ENCODE measurements at places on chromosomes 7 and 10. TPM values are rescaled to one million over a fixed set of nuclear protein-coding genes. Genes with fewer than 3 reads are reported as not detected.

The SLC18A3 gene
- not detected for total RNA-seq

The GIMAP4 gene
- not detected for total RNA-seq

The GJD4 gene
- total RNA-seq = not detected

The ACBD5 gene
- total RNA-seq = 21.2 TPM

The PON1 gene
- not detected for total RNA-seq

The NPY gene
- total RNA-seq = not detected

The TFR2 gene
- total RNA-seq = not detected

The PPP1R9A gene
- total RNA-seq = 4.3 TPM

The SUPV3L1 gene
- 28.2 TPM for total RNA-seq
